ENCODE measurements at places on chromosomes 1 and 21. TPM values are rescaled to one million over a fixed set of nuclear protein-coding genes. Genes with fewer than 3 reads are reported as not detected.

- peaks cover 6% of the 10 kb centered on the region for H3K4me1 ChIP-seq
- no peak for DNase-seq
- no peak overlapping the region for H3K4me3 ChIP-seq
- peaks cover 4% of the 10 kb centered on the region for H3K36me3 ChIP-seq
- no peak overlapping the region for H3K27ac ChIP-seq
Measured at GRCh38 chr21:42751866-42752265, 98.4 kb downstream of the PDE9A start.

Gene ANGPTL1
- not detected for total RNA-seq

- H3K36me3 ChIP-seq = no peaks in the 10 kb centered on the region
- H3K4me3 ChIP-seq = no peak overlapping the region
- no peak overlapping the region for H3K27ac ChIP-seq
- H3K27me3 ChIP-seq = peaks cover 2% of the 10 kb centered on the region
- no peak for DNase-seq
Measured at GRCh38 chr1:236287757-236288619, 6.2 kb upstream of the ERO1B start.

GRCh38 chr1:235108876-235109275 lies 19.8 kb downstream of the TOMM20 start:
- peaks cover 16% of the 10 kb centered on the region for H3K4me1 ChIP-seq
- H3K27me3 ChIP-seq = peaks cover 2% of the 10 kb centered on the region
- DNase-seq = no peak
- H3K27ac ChIP-seq = no peak overlapping the region
- no peak overlapping the region for H3K4me3 ChIP-seq

- no peak overlapping the region for H3K27ac ChIP-seq
- no peak for DNase-seq
- no peaks in the 10 kb centered on the region for H3K27me3 ChIP-seq
- no peak overlapping the region for H3K4me3 ChIP-seq
Measured at GRCh38 chr21:23316190-23316589, 2291.1 kb downstream of the MRPL39 start.

Gene E2F2
- total RNA-seq = 0.69 TPM

All from endothelial cell (in vitro differentiated cells).